ENCODE measurements at places on chromosomes 16 and 17.

- DNase-seq: no peak
Measured at GRCh38 chr17:13597723-13598347, 3.9 kb downstream of the HS3ST3A1 start.

GRCh38 chr16:80610481-80611156 lies 69.8 kb downstream of the DYNLRB2 start:
- DNase-seq: no peak

DNA sequence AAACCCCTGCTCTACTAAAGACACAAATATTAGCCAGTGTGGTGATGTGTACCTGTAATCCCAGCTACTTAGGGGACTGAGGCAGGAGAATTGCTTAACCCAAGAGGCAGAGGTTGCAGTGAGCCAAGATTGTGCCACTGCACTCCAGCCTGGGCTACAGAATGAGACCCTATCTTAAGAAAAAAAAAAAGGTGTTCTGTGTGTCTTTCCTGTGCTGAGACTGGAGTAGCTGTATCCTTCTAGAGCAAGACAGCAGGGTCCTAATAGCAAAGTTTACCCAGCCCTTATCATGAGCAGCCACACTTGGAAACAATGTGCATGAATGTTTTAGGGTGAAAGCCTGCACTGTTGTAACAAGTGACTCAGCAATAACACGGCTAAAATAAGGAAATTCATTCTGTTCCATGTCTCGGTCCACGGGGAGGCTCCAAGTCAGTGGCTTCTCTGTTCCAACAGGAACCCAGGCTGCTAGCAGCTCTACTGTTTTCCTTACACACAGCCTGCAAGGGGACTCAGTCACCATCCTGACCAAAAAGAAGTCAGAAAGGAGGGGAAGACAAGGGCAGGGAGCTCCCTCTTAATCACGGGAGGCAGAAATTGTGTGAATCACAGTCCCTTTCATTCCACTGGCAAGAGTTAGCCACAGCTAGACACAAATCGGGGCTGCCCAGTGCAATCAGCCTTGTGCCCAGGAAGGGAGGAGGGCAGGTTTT lies 7.1 kb upstream of the SLC5A11 start:
- no peak for DNase-seq

- no peak for DNase-seq
Measured at GRCh38 chr17:63696381-63696961, 3.5 kb downstream of the LIMD2 start.

DNA sequence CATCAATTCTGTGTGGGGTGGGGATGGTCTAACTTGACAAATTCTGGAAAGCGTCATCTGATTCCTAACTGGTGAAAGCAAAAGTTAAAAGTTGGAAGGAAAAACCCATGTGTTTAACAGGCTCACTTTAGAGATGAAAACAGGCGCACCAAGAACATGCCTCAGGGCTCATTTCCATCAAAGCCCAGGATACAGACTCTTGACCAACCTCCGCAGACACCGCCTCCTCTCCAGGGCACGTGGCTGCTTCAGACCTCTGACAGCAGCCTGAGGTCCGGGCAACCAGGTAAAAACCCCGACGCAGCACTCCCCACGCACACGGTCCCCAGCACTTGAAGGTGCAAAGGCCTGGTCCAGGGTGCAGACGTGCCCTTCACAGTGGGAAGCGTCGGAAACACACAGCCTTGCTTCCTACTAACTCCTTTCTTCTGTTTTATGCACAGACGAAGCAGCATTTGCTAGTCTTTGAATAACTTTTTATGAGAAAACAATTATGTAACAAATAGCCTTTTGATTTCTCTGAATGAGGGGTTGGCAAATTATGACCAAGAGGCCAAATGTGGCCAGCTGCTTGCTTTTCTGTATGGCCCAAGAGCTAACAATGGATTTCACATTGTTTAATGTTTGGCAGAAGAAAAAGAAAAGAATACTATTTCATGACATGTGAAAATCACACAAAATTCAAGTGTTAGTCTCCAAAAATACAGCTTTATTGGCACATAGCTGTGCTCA lies 44.2 kb upstream of the TRAP1 start:
- DNase-seq: no peak

DNA sequence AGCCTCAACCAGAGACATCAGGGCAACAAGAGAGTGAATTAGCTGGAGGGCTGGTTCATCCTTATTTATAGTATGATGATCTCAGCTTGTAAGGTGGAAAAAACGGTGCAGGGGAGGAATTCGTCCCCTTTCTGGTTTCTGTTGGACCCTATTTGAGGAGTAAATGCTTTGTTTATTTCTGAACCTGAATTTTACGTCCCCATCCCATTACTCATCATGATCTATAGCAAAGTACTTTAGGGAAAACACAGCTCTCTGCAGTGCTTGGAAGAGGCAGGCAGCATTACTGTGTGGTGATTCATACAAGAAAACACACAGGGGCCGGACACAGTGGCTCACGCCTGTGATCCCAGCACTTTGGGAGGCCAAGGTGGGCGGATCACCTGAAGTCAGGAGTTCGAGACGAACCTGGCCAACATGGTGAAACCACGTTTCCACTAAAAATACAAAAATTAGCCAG lies 8.0 kb upstream of the VAT1L start:
- no peak for DNase-seq
